ENCODE measurements at places on chromosomes 2 and 18. TPM values are rescaled to one million over a fixed set of nuclear protein-coding genes. Genes with fewer than 3 reads are reported as not detected.

Gene FBLN7
- 5.3 TPM for total RNA-seq

GRCh38 chr18:24181806-24182205 is 42.9 kb downstream of the CABYR start:
- no peak for DNase-seq

DNA sequence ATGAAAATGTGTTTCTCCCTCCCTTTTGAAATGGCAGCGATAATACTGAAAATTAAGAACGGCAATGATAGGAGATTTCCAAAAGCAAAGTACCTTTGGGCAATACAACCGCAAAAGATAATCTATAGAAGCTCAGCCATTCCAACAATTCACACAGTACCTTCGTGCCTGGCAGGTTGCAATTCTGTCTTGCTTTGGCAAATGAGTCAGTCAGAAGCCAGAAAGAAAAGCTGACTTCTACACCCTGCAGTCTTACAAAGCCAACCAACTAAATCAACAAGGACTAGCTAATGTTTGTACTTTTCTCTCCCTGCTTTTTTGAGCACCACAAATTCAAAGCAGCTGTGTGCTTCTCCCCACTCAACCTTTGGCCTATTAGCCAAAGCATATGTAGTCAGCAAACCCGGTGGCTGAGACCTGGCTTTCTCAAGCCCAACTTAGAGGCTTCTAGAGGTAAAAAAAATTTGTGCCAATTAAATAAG is 25.7 kb upstream of the ID2 start:
- DNase-seq, result no peak

Gene PCARE
- total RNA-seq, result 0.06 TPM

Gene DLX2
- not detected for total RNA-seq

- no peak for DNase-seq
These were observed 102.1 kb downstream of the NEDD4L start for GRCh38 chr18:58146099-58146498.

Measured in mesenteric fat pad (tissue), 1 donor.